ENCODE measurements at places on chromosomes 6 and 20.

- DNase-seq = peak; percentile 50
These were observed 300.3 kb downstream of the NRN1 start for GRCh38 chr6:5706124-5707033.

- no peak for DNase-seq
These were observed 128.5 kb downstream of the TPBG start for GRCh38 chr6:82492134-82492533.

GRCh38 chr6:145963216-145964068 is 716 bp downstream of the SHPRH start:
- DNase-seq = peak; percentile 48

GRCh38 chr6:72580281-72580940 is 41.5 kb upstream of the KCNQ5 start:
- peak; percentile 85 for DNase-seq

DNA sequence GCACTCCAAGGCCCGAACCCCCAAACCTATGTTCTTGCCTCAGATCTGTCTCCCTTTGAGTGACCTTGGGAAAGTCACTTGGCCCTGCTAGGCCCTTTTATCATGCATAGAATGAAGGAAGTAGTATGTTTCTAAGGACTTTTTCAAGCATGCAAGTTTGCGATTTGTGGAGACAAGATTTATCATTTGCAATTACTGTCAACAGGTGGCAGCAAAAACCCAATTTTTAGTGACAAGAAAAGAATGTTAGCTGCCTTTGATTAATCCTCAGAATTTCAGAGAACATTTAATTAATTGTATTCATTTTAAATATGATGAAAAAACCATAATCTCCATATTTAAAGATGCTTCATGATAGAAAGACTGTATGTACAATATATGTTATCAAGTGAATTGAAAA is 28.3 kb upstream of the PREP start:
- DNase-seq = peak; percentile 60

DNA sequence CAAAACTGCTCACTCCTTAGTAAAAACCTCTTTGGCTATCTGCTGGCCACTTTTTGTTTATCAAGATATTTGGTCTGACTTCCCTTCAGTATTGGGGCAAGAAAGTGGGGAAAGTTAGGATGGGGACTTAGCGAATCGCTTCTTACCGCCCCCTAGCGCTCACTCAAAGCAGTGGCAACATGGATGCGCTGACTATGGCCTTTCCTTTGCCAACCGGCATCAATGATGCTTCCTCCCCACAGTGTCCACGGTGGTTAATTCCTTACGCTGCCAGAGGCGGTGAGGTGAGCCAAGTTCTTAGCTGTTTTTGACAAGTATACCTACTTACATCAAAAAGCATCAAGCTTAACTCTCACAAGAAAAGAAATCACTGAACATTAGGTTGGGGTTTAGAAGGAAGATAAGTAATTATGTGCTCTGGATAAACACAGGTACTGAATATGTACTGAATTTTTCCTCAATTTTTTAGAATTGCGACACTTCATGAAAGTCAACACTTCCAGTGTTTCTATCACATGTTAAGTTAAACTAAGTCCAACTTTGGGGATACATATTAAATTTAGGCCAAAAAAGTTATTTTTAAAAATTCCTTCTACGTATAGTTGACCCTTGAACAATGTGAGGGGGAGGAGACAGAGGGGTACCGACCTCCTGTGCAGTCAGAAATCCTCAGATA is 86.7 kb downstream of the GMDS start:
- DNase-seq = peak; percentile 51

Data from fibroblast of skin of right biceps (primary cell).